Stimulated activated CD8-positive, alpha-beta memory T cell treated with anti-CD3 and anti-CD28 coated beads, Interleukin-12 subunit alpha, Interleukin-12 subunit beta, amount 100 ng/mL, for 1 hour (primary cell): ENCODE measurements at places on chromosomes 12 and 14.

DNA sequence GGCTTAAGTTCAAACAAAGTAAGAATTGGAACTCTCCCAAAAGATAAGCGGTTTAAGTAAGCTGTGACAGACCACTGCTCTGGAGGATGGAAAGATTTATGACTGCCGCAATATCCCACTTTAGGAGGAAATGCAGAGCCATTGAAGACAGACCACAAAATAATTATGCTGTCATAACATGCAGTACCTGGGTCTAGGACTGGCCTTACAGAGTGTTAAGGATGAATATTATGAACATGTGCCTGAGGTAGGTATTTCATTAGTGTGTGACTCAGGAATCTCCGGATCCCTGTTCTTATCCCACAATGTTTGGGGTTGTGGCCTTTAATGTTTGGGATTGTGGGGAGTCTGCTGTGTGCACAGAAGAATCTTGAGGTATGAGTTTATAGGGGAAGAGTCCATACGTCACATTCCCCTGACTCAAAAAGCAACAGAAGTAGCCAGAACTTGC is 114.9 kb downstream of the SAMD4A start:
- no peak for DNase-seq

- DNase-seq, result no peak
Measured at GRCh38 chr14:82935691-82936090, 1402.0 kb upstream of the SEL1L start.

DNA sequence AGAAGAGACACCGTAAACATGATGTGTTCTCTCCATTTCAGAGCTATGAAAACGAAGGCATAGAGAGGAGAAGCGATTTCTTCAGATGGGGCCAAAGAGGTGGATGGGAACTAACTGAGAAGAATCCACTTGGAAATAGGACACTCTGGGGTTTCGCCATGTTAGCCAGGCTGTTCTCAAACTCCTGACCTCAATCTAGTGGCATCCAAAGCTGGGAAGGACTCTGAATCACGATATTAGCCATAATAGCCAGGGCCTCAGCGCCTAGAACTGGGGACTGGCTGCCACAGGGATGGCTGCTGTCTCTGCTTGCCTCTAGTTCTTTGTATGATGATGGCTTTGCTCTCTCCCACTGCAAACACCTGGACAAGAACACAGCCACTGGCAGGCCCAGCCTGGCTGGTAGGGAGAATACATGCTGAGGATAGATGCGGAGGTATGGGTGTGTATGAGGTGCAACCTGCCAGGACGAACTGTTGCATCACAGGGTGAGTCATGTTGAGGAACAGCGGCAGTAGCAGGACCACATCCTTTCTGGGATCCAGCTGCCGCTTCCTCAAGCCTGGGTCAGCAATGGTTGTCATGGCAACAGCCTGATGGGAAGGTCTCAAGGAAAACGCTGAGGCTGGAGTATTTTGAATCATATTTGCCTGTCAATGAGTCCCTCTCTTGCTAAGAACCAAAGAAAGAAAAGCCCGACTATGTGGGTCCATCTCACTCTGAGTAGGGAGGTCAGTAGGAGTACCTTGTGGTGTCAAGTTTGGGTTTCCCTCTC is 31.1 kb downstream of the CCDC177 start:
- DNase-seq, result no peak

GRCh38 chr12:63419154-63419553 is 249.1 kb downstream of the DPY19L2 start:
- DNase-seq, result no peak

DNA sequence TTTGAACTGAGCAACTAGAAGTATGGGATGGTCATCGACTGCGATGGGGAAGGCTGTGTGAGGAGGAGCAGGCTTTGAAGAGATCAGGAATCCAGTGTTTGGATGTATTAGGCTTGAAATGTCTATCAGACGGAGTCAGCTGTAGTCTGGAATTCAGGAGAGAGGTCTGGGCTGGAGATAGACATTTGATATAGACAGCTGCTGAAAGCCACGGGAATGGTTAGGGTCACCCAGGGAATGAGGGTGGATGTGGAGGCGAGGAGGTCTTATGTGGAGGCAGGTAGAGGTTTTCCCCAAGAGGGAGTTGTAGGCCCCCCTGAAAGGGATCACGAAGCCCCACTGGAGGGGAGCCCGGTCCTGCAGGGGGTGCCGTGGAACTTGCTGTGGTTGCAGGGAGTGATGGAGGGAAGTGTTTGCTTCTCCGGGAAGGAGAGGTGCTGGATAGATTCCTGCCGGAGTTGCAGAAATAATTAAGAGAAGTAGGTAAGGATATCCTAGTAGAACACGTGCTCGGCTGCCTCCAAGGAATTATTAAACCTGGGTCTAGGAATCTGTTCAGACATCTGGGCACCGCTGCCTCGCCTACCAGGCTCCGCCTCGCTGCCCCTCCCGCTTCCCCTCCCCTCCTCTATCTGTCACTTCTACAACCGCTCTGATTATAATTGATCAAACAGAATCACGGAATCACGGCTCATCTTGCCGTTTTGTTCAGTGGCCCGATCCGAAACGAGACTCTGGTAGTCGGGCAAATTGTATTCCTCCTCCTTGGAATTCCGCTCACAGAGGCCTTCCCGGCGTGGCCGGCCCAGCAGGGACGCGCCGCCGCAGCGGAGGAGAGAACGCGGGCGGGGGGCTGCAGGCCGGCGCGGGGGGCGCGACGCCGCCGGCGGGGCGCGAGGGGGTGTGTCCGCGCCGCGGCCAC is 826 bp upstream of the CACNA1C start:
- DNase-seq, result no peak

DNA sequence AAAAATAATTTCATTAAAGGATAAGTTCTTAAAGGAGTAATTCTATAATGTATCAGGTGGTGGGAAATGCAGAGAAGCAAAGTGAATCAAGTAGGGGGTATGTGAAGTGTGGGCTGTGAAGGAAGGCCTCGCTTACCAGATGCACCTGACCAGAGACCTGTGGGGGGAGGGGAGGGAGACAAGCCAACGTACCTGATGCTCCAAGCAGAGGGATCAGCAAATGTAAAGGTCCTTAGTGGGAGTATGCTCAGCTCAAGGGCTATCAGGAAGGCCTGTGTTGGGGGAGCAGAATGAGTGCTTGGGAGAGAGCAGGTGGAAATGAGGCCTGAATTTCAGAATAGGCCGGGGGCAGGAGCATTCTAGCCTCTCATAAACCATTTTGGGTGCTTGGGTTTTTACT is 57.1 kb downstream of the ANO4 start:
- DNase-seq, result no peak

DNA sequence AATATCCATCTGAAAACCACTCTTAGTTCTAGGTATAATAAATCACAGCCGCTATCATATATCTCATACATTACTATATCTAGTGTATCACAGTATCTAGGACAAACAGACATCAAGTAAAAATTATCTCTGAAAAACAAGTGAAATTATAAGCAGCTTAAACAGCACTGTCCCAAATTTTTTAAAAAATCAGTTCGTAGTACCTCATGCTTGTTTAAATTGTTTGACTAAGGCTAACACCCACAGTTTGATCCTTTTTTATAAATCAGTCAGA is 33.9 kb downstream of the CDK17 start:
- no peak for DNase-seq

GRCh38 chr14:90970167-90970600 is 90.3 kb downstream of the RPS6KA5 start:
- no peak for DNase-seq

GRCh38 chr12:114757684-114758325 is 73.8 kb upstream of the TBX3 start:
- DNase-seq, result no peak

DNA sequence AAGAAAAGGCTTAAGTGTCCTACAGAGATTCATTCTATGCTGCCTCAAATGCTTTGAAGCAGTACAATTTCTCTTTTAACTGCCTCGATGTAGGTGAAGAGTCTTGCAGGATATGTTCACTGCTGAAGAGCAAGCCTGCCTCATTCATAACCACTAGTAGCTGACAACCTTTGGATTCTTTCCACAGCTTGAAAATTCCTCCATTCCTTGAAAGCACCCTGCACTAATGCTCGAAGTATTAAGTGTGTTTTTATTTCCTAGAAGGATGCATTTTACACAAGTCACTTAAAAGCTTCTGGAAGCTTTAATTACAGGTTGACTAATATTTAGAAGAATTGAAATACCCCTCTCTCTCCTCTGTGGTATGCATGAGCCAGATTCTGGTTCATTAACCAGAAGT is 429.4 kb downstream of the DIO2 start:
- DNase-seq, result no peak

- no peak for DNase-seq
Measured at GRCh38 chr14:103872481-103873113, 25.2 kb upstream of the PPP1R13B start.

DNA sequence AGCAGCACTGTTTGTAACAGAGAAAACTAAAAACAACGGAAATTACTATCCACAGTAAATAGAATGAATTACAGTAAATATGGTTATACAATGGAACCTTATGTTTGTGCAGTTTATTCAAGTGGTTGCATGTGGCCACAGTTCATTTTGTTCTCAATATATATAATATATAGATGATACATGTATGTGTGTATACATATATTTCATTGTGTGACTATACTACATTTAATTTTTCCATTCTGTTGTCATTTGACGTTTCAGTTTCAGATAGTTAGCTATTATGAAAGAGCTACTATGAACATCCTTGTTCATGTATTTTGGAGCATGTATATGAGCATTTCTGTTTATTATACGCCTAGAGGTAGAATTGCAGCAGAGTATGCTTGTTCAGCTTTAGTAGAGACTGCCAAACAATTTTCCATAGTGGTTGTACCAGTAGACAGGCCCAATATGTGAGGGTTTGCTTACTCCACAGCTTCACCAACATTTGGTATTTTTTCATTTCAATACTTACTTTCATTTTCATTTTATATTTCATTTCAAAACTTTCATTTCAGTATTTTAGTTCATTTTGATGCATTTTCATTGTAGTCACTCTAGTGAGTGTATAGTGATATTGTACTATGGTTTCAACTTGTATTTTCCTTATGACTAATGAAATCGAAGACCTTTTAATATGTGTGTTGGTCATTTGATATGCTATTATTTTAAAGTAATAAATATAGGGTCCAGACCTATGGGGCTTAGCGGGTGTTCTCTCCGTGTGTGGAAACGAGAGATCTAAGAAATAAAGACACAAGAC is 141.5 kb upstream of the FGD4 start:
- DNase-seq, result no peak

DNA sequence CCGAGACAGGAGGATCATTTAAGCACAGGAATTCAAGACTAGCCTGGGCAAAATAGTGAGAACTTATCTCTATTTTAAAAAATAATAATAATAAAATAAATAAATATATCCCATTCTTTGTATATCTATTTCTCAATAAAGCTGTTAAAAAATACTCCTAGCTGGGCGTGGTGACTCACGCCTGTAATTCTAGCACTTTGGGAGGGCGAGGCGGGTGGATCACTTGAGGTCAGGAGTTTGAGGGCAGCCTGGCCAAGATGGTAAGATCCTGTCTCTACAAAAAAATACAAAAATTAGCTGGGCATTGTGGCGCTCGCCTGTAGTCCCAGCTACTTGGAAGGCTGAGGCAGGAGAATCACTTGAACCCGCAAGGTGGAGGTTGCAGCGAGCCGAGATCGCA is 75.7 kb upstream of the TBX3 start:
- DNase-seq, result no peak

- DNase-seq, result no peak
Measured at GRCh38 chr14:94170136-94170535, 4.0 kb upstream of the PPP4R4 start.

GRCh38 chr12:54759751-54760150 is 94.6 kb upstream of the MUCL1 start:
- no peak for DNase-seq

GRCh38 chr12:132546647-132547046 is 56.7 kb downstream of the FBRSL1 start:
- DNase-seq, result no peak

GRCh38 chr14:66975251-66975650 is 214.0 kb upstream of the GARIN2 start:
- DNase-seq, result no peak

DNA sequence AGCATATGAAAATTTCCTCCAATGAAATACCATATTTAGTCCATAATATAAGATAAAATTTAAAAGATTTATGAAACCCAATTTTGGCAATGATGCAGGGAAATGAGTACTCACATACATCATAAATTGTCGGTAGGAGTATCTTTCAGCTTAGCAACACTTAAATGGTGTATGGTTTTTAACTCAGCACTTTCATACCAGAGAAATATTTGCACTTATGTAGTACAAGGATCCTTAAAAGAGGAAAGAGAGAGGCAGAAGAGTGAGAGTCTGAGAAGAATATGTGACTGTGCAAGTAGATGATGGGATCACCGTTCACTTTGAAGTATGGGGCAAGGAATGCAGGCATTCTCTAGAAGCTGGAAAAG is 379.3 kb upstream of the DCN start:
- no peak for DNase-seq

DNA sequence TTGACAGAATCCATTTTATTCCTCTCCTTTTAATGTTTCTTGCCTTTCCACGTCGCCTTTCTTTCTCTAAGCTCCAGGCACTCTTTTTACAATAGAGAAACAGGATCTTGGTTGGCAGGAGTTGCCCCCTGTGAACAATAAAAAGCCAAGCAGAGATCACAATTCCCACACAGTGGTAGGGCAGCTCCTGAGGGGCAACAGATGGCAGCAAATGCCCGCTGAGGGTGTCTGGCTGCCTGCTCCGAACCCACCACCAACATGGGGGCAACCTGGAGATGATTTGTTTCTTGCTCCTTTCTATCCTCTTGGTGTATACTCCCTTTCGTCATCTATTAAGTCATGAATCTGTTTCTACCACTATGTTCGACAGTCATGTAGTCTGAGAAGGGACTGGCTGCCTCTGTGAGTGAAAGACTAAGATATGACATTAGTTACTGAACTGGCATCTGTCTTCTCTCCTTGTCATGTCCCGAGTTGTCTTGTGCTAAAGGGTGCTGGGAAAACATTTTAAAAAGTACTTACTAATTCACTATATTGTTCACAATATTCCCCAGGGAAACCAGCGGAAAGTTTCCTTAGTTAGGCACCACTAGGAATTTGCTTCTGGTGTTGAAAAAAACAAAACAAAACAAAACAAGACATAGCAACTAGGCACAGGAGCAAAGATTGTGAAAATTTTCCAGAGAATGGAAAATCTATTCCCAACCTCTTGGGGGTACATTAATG is 170.1 kb downstream of the STXBP6 start:
- DNase-seq, result no peak

- no peak for DNase-seq
Measured at GRCh38 chr12:131591136-131591535, 119.8 kb upstream of the SFSWAP start.

- DNase-seq, result no peak
Measured at GRCh38 chr12:26233631-26234030, 38.3 kb downstream of the SSPN start.

GRCh38 chr12:113638460-113638775 is 166.7 kb upstream of the LHX5 start:
- no peak for DNase-seq

DNA sequence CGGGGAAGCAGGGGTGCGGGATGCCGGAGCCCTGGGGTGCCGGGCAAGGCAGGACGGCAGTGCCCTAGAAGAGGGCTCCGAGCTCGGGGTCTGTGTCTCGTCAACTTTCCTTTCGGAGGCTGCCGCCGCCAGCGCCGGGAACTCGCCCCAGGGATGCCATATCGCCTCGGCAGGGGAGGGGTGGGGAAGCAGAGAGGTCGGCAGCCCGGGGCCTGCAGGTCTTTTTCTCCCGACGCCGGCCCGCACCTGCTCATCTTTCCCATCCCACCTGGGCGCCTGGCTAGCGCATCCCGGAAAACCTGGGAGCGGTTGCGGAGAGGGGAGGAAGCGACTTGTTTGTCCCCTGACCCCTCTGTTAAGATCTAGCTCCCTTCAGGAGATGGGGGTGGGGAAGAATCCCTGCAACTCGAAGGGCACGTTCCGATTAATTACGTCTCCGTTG is 547 bp downstream of the CNTN1 start:
- no peak for DNase-seq

GRCh38 chr14:99885649-99885958 is 92.4 kb downstream of the EML1 start:
- no peak for DNase-seq
